ENCODE measurements at places on chromosomes 3 and 15. TPM values are rescaled to one million over a fixed set of nuclear protein-coding genes. Genes with fewer than 3 reads are reported as not detected.
A peak's percentile ranks its signal among the peaks of the same experiment; 100 is the strongest.

- peak; percentile 62 for DNase-seq
- no peaks in the 10 kb centered on the region for H3K27me3 ChIP-seq
- H3K4me1 ChIP-seq: peaks cover 33% of the 10 kb centered on the region
- H3K36me3 ChIP-seq: peaks cover 11% of the 10 kb centered on the region
Measured at GRCh38 chr15:67165254-67166253, 88.9 kb downstream of the AAGAB start.

DNA sequence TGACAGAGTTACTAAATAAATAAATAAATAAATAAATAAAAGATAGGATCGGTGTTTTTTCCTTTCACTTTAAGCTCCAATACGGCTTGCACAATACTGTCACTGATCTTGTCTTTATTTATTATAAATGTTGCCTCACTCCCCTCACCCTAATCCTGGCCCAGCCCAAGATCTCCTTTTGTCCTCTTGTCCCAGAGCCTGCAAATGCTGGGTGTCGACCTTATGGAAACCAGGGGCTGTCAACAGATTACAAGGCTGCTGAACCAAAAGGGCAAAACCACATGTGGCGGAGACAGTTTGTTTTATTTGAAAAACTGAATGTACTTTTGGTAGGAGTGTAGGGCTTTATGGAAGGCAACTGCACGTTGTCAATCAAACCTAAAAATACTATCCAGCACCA is 75.9 kb downstream of the RFTN1 start:
- H3K4me3 ChIP-seq: no peak overlapping the region
- H3K27me3 ChIP-seq: no peaks in the 10 kb centered on the region
- peak overlapping the region; percentile 3 for H3K27ac ChIP-seq
- peaks cover 33% of the 10 kb centered on the region for H3K4me1 ChIP-seq
- no peak for DNase-seq

DNA sequence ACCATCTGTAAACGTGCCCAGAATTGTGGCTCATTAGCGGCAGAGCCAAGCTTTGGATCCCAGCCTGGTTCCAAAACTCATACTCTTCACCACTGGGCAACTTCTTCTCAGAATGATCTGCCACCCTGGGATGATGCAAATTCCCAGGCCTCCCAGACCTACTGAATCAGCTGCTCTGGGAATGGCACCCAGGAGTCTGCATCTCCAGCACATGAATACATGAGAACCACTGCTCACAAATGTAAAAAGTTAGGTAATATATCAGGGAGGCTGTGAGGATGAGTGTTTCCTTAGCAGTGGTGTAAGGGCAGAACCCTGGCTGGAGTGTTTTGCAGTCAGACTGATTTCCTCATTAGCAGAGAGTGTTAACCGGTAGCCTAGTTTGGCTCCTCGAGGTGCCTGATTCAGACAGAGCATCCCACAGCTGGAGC is 94.2 kb downstream of the LIPC start:
- no peak for DNase-seq
- H3K27me3 ChIP-seq: no peaks in the 10 kb centered on the region

- no peaks in the 10 kb centered on the region for H3K4me1 ChIP-seq
- no peak overlapping the region for H3K27ac ChIP-seq
- H3K27me3 ChIP-seq: no peaks in the 10 kb centered on the region
- no peak for DNase-seq
- no peaks in the 10 kb centered on the region for H3K36me3 ChIP-seq
Measured at GRCh38 chr15:97759363-97759762, 201.1 kb upstream of the ARRDC4 start.

DNA sequence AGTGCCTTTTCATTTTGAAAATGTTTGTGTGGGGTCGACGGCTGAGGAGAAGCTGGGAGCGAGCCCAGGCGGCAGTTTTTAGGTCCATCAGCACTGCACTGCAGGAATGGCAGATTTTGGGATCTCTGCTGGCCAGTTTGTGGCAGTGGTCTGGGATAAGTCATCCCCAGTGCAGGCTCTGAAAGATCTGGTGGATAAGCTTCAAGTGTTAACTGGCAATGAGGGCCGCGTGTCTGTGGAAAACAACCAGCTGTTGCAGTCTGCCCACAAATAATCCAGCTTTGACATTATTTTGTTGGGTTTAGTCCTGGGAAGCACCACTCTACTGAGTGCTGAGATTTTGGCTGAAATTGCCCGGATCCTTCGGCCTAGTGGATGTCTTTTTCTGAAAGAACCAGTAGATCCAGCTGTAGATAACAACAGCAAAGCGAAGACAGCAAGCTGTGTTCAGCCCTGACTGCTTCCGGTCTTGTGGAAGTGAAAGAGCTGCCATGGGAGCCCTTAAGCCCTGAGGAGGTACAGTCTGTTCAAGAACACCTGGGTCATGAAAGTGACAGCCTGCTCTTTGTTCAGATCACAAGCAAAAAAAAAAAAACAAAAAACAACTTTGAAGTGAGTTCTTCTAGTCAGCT is 13.1 kb upstream of the ANP32A start:
- no peak overlapping the region for H3K4me3 ChIP-seq
- no peak for DNase-seq
- H3K27me3 ChIP-seq: no peaks in the 10 kb centered on the region
- no peak overlapping the region for H3K27ac ChIP-seq

DNA sequence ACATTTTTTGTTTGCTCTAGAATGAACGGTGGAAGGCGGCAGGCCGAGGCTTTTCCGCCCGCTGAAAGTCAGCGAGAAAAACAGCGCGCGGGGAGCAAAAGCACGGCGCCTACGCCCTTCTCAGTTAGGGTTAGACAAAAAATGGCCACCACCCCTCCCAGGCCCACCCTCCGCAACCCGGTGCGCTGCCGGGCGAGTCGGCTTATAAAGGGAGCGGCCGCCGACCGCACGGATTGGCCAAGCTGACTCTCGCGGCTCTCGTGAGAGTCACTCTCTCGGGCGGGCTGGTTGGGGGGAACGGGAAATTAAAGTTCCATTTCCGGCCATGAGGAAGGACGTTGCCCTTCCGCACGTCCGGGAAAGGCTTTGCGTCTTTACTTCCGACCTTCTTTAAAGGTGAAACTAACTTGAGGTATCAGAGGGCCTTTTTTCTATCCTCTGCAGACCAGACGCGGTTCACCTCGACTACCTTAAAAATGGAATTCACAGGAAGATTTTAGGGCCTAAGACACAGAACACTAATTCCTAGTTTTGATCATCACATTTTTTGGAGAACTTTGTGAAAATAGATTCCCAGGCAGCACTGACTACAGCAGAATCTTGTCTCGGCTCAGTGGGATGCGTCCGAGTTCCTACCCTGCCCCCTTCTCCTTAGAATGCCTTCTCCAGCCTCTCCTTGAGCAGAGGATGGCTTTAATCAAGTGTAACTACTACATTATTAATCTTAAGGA is at the start of gene TERC:
TERC (minus strand) TSS at position 179 of the 731 bp plus-strand sequence.
- H3K27ac ChIP-seq: peak within 1 kb of the TSS; percentile 98
- peaks cover 11% of the 10 kb centered on the region for H3K4me1 ChIP-seq
- H3K36me3 ChIP-seq: no peaks in the 10 kb centered on the region
- peak within 1 kb of the TSS; percentile 92 for H3K4me3 ChIP-seq
- peak; percentile 80 for DNase-seq

- peak overlapping the region; percentile 89 for H3K27ac ChIP-seq
- H3K4me3 ChIP-seq: peak overlapping the region; percentile 84
- no peak for DNase-seq
- no peaks in the 10 kb centered on the region for H3K27me3 ChIP-seq
- peaks cover under 1% of the 10 kb centered on the region for H3K36me3 ChIP-seq
- peaks cover 42% of the 10 kb centered on the region for H3K4me1 ChIP-seq
Measured at GRCh38 chr3:155853214-155854140, 750 bp downstream of the SLC33A1 start.

- no peak for DNase-seq
- no peaks in the 10 kb centered on the region for H3K4me1 ChIP-seq
- no peak overlapping the region for H3K4me3 ChIP-seq
- H3K27ac ChIP-seq: no peak overlapping the region
- no peaks in the 10 kb centered on the region for H3K27me3 ChIP-seq
Measured at GRCh38 chr3:14569474-14570000, 29.4 kb upstream of the GRIP2 start.

GRCh38 chr3:111548756-111549155 is 6.8 kb downstream of the CD96 start:
- H3K27me3 ChIP-seq: no peaks in the 10 kb centered on the region
- no peaks in the 10 kb centered on the region for H3K36me3 ChIP-seq
- no peak overlapping the region for H3K4me3 ChIP-seq
- no peak overlapping the region for H3K27ac ChIP-seq

LRTM1 gene
- not detected for total RNA-seq

GRIP2 gene
- total RNA-seq: 1.5 TPM

LYZL4 gene
- total RNA-seq: not detected

ATP13A5 gene
- total RNA-seq: not detected
